ENCODE measurements at places on chromosomes 7 and 10. TPM values are rescaled to one million over a fixed set of nuclear protein-coding genes. Genes with fewer than 3 reads are reported as not detected.

Gene SLC16A9
- total RNA-seq: 10.4 TPM

Gene ARHGEF35
- total RNA-seq: 9.0 TPM

Gene ENTPD1
- 0.17 TPM for total RNA-seq

Gene RPS24
- total RNA-seq: 2,651 TPM

Gene ANKRD22
- 0.17 TPM for total RNA-seq
